ENCODE measurements at places on chromosomes 11 and 22.
A peak's percentile ranks its signal among the peaks of the same experiment; 100 is the strongest.

DNA sequence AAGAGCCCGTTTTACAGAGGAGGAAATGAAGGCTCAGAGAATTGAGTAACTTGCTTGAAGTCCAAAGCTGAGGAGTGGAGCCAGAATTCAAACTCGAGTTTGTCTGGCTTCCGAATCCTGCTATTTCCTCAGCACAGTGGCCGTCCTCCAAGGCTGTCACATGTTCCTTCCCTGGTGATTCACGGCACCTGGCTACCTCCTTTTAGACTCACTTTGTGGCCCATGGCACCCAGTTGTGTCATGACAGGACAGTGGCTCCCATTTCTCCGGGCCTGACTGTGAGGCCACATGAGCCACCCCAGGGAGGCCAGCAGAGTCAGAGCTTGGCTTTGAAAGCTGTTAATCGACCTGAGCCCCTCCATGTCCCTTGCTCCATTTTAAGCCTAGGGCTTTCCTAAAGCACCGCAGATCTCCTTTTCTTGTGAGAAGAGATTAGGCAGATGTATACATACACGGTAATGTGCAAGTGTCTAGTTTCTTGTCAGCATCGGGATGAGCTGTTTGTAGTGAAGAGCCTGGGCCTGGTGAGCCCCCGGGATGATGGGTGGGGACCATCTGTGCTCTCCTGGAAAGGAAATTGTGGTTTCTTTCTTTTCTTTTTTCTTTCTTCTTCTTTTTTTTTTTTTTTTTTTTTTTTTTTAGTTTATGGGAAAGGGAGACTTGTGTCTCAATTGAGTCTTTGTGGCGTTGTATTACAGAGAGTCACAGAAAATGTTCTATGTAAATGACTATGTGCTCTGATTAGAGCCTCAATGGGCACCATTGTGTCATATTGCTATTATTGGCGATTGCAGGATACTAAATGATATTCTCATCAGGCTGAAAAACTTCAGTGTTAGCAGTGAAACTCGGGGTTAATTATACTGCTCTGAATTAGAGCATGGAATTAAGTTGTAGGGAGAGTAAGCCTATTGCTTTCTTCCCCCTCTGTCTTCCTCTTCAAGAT lies 54.8 kb downstream of the PTPRJ start:
- no peak for DNase-seq

GRCh38 chr22:41001722-41002122 lies 50.5 kb downstream of the RBX1 start:
- no peak for DNase-seq

DNA sequence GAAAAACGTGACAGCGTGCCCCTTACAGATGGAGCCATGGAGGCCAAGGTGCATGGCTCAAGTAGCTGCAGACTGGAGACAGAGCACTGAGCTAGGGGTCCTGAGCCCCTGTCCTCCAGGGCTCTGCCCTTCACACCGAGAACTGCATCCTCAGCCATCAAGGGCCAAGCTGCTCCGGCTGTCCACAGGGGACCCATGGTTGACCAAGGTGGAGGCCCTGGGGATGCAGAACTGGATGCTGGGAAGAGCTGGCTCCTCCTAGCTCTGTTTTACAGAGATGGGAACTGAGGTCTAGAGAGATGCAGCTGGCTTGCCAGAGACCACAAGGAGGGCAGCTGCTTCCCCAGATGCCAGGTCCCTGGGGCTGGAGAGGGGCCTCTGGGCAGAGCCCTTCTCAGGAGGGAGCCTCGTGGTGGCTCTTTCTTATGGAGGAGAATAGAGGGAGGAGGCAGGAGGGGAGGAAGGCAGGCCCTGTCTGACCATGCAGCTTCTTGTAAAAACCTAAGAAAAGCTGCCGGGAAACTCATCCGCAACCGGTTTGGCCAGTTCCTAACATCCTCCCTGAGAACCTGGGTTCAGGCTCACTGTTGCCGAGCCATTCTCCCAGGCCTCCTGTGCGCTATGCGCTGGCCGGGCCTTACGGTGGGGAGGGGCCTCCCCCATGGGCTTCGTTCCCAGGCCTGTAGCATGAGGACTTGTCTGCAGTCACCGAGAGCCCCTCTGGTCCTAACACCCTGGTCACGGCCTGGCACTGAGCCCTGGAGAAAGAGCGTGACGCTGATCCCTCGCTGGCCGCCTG lies 80.6 kb downstream of the WNT7B start:
- no peak for DNase-seq

- no peak for DNase-seq
Measured at GRCh38 chr11:32821517-32821916, 8.2 kb upstream of the PRRG4 start.

GRCh38 chr22:43731988-43732387 lies 80.1 kb downstream of the EFCAB6 start:
- no peak for DNase-seq

GRCh38 chr22:47718337-47718736 lies 955.9 kb downstream of the TBC1D22A start:
- no peak for DNase-seq

- no peak for DNase-seq
Measured at GRCh38 chr22:17869285-17870096, 95.2 kb upstream of the BID start.

GRCh38 chr11:44950625-44951476 lies at the start of gene TP53I11:
Gene TP53I11, minus strand, starts transcription at chr11:44950883. Its CDS starts 12,548 bp downstream, at chr11:44938335.
- DNase-seq = no peak

DNA sequence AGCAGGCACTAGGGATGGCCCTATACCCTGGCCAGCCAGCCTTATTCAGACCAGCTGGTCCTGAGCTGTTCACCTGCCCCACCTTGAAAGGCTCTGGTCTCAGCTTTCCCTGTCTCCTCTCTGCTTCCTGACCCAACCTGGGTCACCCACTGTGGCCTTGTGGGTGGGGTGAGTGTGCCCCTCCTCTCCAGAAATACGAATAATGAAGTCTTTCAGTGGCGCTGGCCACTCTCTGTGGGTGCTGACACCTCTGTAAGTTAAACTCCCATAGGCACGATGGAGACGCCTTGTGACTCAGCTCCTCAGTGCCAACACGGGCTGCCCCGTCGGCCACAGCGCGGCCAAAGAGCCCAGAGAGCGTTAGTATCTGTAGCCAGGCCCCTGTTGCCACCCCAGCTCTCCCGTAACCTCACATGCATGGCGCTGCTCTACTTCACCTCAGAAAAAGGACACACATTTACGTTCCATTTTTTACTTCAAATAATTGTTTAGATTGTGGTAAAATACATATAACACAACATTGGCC lies 74.6 kb upstream of the SEPTIN5 start:
- DNase-seq = no peak

- no peak for DNase-seq
Measured at GRCh38 chr11:118211006-118211405, 13.8 kb downstream of the JAML start.

DNA sequence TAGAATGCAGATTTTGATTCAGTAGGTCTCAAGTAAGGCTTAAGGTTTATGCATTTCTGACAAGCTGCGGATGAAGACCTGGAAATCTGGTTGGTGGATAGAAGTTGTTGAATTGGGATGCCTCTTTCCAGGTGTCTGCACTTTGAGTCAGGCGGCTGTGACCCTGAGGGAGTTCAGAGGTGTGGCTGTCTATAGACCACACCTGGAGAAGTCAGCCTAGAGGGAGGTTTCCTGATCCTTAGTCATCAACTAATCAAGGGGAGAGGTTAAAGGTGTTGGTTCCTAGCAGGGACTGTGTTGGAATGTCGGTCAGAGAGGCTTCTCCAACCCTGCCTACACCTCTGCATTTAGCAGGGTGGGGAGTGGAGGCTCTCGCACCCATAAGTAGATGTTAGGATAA lies 8.0 kb downstream of the GLB1L2 start:
- DNase-seq = no peak

GRCh38 chr22:27801616-27802345 lies at the start of gene MN1:
Gene MN1, minus strand, starts transcription at chr22:27801756. Its CDS starts 1,213 bp downstream, at chr22:27800543.
- DNase-seq = peak; percentile 18

DNA sequence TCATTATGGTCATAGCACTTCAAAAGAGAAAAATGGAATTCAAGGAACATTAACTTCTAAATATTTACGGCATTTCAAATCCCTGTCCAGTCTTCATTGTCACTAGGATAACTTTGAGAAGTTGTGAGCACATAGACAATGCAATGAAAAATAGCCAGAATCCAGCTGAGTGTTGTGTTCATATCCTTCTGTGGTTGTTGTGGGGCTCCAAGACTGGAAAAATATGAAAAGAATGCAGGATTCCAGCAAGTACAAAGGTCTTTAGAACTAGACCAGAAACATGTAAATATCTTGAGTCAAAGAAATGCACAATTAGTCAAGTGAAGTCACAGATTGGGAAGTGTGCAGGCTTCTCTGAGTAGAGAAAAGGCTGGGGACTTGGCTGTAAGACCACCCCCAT lies 68.7 kb downstream of the WT1 start:
- no peak for DNase-seq

GRCh38 chr11:100383357-100383865 lies 303.7 kb upstream of the ARHGAP42 start:
- DNase-seq = no peak

- DNase-seq = peak; percentile 59
Measured at GRCh38 chr11:63613517-63614135, 607 bp downstream of the PLAAT3 start.

DNA sequence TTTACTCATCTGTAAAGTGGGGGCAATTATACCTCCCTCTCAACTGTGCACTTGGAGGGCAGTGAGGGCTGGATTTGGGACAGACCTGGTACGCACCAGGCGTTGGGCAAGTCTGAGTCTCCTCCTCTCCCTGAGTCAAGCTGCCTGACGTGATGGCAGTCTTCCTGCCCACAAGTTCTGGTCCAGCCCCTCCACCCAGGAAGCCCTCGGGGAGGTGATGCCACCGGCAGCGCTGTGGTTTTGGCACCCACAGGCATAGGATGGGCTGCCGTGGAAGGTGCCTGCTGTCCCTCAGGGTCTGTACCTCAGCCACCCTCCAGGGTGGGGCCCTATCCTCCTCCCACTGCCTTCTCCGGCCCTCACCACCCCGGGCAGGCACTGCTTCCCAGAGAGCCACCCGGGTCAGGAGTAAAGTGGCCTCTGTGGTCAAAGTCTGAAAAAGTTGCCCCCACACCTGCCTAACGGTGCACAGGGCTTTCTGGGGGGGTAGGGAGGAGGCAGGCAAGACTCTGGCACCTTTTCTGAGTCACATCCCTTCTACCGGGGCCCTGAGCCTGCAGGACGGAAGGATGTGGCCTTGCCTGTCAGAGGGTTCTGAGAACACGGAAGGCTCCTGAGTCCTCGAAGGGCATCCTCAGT lies 6.5 kb upstream of the APOBEC3H start:
- DNase-seq = peak; percentile 89

GRCh38 chr22:23233752-23234408 lies 53.6 kb downstream of the BCR start:
- DNase-seq = no peak

DNA sequence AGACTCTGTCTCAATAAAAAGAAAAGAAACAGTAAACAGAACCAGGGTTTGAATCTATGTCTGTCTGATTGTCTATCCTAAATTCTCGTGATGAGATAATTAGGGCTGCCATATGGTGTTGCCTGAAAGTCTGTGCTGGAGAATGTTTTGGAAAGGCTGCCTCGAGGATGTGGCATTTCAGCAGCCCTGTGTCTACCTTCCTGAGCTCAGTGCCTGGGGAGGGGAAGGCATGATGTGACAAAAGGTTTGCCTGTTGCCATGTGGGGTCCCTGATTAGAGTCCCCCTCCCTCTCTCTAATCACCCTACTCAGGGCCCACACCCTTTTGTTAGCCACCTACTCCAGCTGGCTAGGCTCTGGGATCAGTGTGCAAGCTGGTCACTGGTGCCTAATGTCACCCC lies 15.2 kb downstream of the CD82 start:
- DNase-seq = no peak

DNA sequence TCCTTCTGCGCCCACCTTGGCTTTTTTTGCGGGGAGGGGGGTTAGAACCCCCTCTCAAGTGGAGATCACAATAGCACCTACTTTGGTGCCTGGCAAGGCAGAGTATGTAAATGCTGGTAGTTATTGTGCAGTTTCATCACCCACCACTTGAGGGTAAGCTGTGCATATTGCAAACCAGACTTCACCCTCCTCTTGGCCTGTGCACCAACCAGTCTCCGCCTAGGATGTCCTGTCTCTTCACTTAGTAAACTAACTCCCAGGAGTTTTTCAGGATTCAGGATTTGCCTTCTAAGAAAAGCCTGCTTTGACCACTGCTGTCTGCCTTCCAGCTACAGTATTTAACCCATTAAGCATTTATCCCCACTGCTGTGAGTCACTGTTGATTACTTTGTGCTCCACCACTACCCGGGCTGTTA lies 2.0 kb upstream of the UBXN1 start:
- peak; percentile 82 for DNase-seq

- peak; percentile 7 for DNase-seq
Measured at GRCh38 chr11:91585035-91585801, 639.4 kb upstream of the FAT3 start.

DNA sequence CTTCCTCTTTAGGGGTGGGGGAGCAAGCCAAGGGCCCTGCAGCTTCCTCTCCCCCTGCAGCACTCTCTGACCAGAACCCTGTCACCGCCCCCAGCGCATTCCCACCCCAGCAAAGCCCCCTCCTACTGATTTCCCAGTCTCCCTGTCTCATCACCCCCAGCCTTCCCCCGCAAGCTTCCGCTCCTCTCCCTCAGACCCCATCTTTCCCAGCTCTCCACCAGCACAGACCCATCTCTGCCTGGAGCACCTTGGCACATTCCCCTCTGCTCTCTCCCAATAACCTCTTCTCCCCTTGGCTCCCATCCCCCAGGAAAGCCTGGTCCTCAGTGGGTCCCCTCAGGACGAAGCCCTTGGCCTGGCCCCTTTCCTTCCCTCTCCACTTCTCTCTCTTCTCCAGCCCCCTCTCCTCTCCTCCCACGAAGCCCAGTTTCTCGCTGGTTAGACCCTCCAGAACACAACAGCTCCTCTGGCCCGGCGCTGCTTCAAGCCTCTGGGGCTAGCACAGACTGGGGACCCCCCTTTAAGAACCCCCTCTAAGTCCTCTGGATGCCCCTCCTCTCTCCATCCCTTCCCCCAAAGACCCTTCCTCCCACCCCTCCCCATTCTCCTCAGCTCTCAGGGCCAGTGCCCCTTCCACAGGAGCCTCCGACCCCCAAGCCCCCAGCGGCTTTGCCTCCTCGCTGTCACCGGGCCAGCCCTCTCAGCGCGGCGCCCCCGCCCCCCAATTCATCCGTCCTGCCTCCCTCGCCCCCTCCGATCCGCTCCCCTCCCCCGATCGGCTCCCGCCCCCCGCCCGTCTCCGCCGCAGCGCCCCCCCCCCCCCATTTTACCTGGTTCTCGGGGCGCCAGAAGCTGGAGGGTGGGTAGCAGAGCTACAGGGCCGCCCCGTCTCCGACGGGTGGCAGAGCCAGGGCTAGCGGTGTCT lies 594 bp downstream of the NRXN2 start:
- DNase-seq = no peak

GRCh38 chr11:66268952-66269905 lies 790 bp downstream of the RAB1B start:
- peak; percentile 34 for DNase-seq

- DNase-seq = no peak
Measured at GRCh38 chr11:100712583-100712982, 25.5 kb downstream of the ARHGAP42 start.

- peak; percentile 65 for DNase-seq
Measured at GRCh38 chr11:58958500-58958899, 19.2 kb downstream of the GLYATL1 start.

Measured in GM12865 (cell line).